ENCODE measurements at places on chromosomes 1 and 21.

- DNase-seq: no peak
Measured at GRCh38 chr1:234528074-234528865, 49.3 kb upstream of the TARBP1 start.

- DNase-seq: no peak
Measured at GRCh38 chr1:23611601-23612327, 52.5 kb upstream of the ID3 start.

- DNase-seq: no peak
Measured at GRCh38 chr1:11488966-11489625, 10.1 kb downstream of the DISP3 start.

GRCh38 chr1:225944387-225944786 is 3.4 kb upstream of the LEFTY2 start:
- no peak for DNase-seq

- DNase-seq: no peak
Measured at GRCh38 chr1:211305044-211305443, 21.6 kb upstream of the TRAF5 start.

DNA sequence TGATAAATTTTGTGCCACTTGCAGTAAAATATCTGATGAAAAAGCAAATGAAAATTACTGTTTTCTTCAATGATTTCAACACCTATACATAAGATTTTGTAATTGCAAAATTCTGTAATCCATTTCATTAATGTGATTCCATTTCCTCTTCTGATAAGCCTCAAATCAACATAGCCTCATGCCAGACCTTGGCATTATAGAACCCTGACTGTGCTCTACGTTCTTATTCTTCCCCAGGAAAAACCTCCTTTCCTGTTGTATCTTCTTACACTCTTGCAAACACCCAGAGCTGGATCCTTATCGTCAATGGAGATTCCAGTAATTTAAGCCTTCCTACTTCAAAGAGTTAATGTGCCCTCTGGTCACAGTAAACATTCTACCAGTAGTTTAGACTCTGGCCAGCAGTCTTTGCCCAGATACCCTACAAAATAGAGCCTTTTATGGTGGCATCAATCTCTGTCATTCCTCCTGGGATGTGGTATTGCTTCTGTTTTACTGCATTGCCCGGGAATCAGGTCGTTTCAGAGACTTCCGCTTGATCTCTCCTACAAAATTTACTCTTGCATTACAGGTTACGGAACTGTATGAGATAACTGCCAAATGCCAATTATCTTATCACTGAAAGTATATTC is 48.5 kb upstream of the CHRM3 start:
- no peak for DNase-seq

DNA sequence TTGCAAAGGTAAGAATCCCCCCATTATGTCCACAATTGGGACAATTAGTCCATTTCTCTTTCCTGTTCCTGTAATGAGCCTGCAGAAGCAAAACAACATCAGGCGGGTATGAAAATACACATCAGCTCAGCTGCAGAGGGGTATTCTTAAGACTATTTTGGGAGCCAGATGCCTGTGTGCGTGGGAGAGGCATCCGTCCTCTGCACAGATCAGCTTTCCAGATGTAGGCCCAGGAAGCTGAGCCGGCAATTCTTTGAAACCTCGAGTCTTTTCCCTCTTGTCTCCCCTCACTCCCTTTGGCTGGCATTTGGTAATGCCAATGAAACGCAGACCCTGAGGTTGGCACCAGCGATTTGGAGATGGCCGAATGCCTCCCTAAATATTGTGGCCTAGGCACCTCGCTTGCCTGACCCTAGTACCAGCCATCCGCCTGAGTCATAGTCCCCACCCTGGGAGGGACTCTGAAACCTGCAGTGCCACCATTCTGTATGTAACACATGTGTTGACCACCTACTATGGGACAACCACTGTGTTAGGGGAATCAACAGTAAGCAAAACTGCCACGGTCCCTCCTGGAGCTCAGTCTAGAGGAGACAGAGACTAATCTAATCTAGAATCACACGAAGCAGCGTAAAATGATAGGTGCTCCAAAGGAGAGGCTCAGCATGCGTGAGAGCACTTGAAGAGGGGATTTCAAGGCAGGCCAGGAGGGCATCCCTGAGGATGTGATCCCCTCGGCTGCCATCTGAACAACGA is 603.0 kb downstream of the MATN1 start:
- no peak for DNase-seq

DNA sequence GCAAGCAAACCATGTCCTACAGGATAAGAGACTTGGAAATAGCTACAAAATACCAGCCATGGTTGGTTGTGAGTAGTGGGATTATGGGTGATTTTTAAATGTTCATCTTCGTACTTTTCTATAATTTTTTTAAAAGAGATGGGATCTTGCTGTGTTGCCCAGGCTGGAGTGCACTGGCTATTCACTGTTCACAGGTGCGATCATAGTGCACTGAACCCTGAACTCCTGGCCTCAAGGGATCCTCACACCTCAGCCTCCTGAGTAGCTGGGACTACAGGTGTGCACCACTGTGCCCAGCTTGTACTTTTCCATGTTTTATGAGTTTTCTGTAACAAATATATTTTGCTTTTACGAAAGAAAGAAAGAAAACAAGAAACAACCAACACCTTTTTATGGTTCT is 224.2 kb downstream of the FOXD2 start:
- DNase-seq: no peak

DNA sequence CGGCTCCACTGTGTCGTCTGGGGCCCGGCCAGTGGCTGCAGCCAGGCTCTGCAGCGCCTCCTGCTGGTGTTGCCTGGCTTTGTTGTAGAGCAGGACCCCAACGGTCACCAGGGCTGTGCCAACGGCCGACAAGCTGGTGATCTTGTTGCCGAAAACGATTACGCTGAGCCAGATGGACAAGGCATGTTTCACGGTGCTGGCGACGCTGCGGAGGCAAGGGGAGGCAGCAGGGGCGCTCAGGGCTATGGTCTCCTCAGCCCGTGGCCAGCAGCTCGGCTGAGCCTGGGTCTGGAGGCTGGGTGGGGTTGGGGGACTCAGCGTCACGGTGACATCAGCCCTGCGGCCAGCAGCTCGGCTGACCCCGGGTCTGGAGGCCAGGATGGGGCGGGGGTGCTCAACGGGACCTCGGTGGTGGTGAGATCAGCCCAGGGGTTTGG is 7.0 kb upstream of the CDK11B start:
- DNase-seq: peak; percentile 70

DNA sequence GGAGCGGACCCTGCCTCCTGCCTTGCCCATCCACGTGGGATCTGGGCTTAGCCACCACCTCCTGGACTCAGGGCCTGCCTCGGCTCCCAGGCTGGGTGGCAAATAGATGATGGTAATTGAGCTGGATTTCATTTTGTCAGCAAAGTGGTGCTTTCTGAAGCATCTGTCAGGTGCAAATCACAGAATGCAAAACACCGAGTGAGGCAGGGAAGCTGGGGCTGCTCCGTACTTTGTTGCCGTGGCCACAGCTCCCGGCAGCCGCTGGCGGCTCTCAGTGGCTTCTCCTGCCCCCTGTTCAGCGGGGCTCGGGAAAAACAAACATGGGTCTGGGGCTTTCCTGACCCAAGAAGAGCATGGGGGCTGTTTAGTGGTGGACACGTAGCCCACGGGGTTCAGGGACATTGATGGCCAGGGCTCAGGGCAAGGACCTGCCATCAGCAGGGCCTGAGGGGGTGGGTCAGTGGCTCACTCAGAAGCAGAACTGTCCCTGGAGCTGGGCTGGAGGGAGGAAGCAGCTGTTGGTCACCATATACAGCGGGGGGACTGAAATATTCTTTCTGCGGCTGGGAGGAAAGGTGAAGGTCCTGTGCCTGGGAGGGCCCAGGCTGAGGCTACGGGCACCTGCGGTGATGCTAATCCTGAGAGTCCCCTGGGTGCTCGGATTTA is 130.0 kb upstream of the VAMP3 start:
- DNase-seq: no peak

- no peak for DNase-seq
Measured at GRCh38 chr1:28927266-28927647, 12.9 kb downstream of the EPB41 start.

GRCh38 chr1:113199760-113200455 is 126.9 kb downstream of the LRIG2 start:
- DNase-seq: peak; percentile 75

DNA sequence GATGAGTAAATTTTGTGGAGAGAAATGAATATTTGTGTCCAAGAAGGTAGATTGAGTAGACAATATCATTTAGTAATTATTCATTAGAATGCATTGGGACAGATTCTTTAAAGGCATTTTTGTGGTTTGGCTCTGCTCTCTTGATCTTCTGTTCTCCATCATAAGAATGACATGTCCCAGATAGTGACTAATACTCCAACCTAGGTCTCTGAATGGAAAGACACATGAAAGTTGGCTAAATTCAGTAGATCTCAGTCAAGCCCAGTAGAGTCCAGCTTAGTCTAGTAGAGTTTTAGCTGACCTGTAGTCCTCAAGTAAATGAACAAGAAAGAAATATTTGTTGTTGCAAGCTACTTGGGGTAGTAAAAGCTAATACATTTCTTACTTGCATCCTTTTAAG is 61.8 kb upstream of the DNAH14 start:
- DNase-seq: no peak

GRCh38 chr1:202692959-202693555 is 17.2 kb downstream of the SYT2 start:
- peak; percentile 69 for DNase-seq

DNA sequence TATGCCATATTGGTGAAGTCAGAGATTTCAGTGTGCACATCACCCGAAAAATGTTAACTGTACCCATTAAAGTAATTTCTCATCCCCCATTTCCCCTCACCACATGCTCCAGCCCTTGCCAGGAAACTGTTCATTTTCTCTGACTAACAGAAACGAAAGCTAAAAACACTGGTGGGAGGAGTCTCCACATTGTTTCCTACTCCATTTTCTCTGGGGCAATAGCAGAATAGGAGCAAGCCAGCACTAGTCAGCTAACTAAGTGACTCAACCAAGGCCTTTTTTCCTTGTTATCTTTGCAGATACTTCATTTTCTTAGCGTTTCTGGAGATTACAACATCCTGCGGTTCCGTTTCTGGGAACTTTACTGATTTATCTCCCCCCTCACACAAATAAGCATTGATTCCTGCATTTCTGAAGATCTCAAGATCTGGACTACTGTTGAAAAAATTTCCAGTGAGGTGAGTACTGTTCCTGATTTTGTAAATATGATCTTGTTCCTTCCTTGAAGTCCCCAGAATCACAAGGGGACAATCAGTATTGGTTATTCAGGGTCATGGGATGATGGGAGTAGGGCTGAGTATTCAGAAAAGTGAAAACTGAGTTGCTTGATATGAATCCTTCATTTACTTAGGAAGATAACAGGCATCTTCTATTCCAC is at the start of gene IFI16:
Gene IFI16, plus strand, starts transcription at position 204 of the 658 bp plus-strand sequence. CDS start 4,774 bp downstream, outside the sequence.
- DNase-seq: no peak

DNA sequence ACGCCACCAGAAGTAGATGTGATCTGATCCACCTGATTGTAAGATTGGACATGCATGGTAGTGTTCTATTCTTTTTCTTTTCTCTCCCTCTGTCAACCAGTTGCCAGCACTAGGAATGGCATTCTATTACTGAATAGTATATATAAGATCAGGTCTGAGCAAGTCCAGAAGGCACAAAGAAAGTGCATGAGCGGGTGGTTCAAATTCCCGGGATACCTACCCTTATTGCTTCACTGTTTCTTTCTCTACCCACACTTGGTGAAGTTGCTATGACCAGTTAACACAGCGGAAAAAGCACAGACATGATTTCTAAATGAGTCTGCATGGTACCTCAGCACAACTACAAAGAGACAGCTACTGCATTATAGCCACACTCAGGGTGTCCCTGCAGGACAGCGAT is 64.0 kb downstream of the SLC9A1 start:
- DNase-seq: no peak

- DNase-seq: no peak
Measured at GRCh38 chr1:114620419-114620818, 39.0 kb upstream of the BCAS2 start.

DNA sequence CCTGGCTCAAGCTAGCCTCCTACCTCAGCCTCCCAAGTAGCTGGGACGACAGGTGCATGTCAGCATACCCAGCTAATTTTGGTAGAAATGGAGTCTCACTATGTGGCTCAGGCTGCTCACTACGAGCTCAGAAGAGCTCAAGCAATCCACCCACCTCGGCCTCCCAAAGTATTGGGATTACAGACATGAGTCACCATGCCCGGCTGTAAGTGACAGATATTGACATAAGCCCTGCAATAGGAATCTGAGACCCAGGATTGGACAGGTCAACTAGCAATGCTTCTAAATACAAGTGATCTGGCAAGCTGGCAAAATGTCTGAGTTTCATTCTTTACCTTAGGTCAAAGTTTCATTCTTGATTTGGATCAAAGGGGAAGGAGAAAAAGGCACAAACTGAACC is 40.5 kb upstream of the H6PD start:
- DNase-seq: no peak

DNA sequence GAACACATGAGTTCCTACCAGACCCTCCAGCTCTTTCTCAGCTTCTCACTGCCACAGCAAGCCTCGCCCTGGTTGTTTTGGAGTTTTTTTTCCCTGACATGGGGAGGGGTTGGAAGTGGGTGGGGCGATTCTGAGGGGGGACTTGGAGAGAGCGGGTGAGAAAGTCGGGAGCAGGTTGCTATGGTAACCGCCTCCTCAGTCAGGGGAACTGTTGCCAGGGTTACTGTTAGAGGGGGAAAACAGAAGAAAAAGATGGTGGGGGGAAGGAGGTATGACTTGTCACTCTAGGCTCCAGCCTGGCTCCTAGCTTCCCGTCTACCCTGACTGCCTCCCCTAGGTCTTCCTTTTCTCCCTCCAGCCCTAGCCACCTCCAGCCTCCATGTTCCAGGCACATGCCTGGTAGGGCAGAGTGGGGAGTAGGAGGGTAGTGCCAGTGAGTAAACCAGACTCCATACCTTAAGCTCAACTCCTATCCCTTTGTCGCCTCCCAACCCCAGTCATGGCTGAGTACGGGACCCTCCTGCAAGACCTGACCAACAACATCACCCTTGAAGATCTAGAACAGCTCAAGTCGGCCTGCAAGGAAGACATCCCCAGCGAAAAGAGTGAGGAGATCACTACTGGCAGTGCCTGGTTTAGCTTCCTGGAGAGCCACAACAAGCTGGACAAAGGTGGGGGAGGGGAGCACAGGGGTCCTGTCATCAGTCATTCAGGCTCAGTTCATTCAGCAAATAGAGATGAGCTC is 6.0 kb downstream of the PEA15 start:
- DNase-seq: no peak

GRCh38 chr1:222754366-222755139 is 17.6 kb downstream of the FAM177B start:
- DNase-seq: no peak

DNA sequence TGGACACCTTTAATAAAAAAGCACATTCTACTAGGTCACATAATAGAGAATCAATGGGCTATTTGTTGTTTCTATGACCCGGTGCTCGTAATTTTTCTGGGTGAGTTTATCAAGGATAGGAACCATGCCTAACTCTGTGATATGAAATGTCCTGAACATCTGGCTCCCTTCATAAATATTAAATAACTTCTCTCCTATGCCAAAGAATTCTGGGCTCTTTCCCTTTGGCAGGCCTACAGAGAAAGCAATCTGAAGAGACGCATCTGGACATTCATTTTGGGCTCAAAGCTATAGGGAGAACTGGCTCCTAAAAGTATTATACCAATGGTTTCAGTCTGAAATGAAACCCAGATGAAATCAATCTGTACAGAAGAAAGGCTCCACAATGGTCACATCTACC is 38.8 kb upstream of the ANGPTL7 start:
- DNase-seq: no peak

- peak; percentile 74 for DNase-seq
Measured at GRCh38 chr1:220879509-220880361, 492 bp downstream of the HLX start.

- DNase-seq: peak; percentile 17
Measured at GRCh38 chr1:33007190-33008050, 29.3 kb downstream of the AK2 start.

- no peak for DNase-seq
Measured at GRCh38 chr1:222182641-222183040, 365.3 kb downstream of the HHIPL2 start.
